ENCODE measurements at places on chromosomes 5 and 9. TPM values are rescaled to one million over a fixed set of nuclear protein-coding genes. Genes with fewer than 3 reads are reported as not detected.

DNA sequence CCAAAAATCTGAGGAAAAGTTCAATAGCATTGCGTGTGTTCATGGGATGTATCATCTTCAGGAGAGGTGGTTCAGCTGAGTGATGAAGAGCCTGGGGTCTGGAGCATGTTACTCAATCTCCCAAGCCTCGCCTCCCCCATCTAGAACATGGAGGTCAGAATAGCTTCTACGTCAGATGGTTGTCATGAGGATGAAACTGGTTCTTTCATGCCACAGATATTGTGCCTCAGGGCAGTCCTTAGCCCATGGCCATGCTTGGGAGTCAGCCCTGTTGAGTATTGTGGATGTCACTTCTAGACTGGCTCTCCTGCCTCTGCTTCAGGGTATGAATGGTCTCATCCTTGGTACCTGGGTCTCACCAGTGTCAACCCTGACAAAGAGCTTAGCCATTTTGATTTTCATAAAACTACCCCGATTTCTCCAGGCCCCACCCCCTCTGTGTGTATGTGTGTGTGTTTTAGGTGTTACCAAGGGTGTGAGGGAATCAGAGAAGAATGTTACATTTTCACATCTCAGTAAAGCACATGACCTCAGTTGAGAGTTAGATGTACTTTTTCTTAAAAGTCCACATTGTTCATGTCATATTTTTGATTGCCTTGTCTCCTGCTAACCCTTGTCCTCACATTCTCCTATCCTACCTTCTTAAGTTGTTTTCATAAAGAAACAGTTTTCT lies 97.8 kb upstream of the CD180 start:
- no peak for DNase-seq

- DNase-seq, result no peak
These were observed 81.5 kb upstream of the ARAP3 start for GRCh38 chr5:141763541-141763940.

DNA sequence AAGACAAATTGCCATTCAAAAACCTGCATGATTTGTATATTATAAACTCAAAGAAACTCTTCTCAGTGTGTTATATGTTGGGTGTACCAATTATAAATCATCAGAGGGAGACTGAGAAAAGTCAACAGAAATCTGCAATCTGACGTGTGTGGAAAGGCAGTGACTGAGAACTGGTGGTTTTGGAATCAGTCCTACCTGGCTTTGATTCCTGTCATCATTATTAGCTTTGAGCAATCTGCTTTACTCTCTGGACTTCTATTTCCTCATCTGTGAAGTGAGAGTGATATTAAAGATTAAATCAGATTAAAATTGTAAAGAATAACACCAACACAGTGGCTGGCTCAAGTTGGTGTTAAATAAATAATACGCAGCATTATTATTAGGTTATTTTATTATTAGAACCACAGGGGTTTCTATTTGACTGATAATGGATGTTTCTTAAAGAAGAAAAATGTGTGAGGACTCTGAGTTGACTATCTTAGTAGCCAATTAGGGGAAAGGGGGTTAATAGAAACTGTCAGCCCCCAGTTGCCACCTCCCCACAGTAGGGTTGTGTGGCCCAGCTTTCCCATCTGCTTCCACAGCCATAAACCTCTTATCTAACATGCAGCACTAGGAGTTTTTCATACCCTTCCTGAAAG lies 59.6 kb downstream of the SNCAIP start:
- DNase-seq, result no peak

DNA sequence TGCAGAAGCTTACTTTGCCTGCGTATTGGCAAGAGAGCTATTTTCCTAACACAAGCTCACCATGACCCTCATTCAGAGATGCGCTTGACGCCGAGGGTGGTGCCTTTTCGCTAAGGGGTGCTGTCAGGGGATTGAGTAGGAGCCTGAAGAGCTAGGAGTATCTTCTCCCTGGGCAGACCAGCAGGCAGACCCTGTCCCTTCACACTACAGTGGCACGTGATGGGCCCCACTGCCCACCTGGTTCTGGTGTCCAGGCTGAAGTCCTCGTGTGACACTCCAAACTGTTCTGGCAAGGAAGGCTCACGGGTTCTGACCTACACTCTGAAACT lies 198.3 kb downstream of the AUH start:
- no peak for DNase-seq

Gene AGPAT2
- 28.4 TPM for polyA plus RNA-seq

Gene EXOC3
- 44.0 TPM for polyA plus RNA-seq

All from B cell (primary cell).